Left renal pelvis (tissue), 4 donors: ENCODE measurements at places on chromosomes 11 and 22. TPM values are rescaled to one million over a fixed set of nuclear protein-coding genes. Genes with fewer than 3 reads are reported as not detected.

- DNase-seq = no peak
Measured at GRCh38 chr11:130180896-130181294, 21.3 kb downstream of the ST14 start.

Gene CALCA
- polyA plus RNA-seq = 14.9 TPM

Gene CCDC15
- 4.4 TPM for polyA plus RNA-seq

- no peak for DNase-seq
Measured at GRCh38 chr22:37804352-37804880, 3.3 kb upstream of the GCAT start.
